ENCODE measurements at places on chromosomes 2 and 18.
A peak's percentile ranks its signal among the peaks of the same experiment; 100 is the strongest.

GRCh38 chr2:50103442-50103841 lies 928.5 kb downstream of the NRXN1 start:
- no peak for DNase-seq

DNA sequence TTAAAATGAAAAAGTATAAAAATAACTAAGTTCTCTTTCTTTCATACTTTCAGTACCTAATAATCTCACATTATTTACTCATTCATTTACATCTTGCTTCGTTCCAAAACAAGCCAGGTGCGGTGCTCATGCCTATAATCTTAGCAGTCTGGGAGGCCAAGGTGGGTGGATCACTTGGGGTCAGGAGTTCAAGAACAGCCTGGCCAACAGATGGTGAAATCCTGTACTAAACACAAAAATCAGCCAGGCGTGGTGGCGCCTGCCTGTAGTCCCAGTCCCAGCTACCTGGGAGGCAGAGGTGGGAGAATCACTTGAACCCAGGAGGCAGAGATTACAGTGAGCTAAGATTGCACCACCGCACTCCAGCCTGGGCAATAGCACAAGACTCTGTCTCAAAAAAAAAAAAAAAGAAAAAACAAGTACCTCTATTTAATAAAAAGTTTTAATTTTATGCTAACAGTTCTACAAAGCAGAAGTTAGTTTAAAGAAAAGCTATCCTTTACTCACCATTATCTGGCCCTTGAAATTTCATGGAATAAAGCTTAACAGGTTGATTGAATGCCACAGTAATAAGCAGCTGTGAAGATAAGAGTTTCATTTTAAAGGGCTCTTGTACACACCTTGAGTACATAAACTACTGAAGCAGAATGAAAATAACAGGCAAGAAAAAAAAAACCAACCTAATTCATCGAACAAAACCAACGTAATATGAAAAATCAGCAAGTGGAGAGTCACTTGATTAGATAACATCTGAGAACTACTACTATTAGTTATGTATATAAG lies 22.5 kb downstream of the TXNL1 start:
- DNase-seq, result peak; percentile 59

GRCh38 chr18:1624612-1625011 lies 719.9 kb downstream of the ADCYAP1 start:
- DNase-seq, result no peak

- DNase-seq, result no peak
These were observed 80.9 kb downstream of the MGAT5 start for GRCh38 chr2:134334542-134335353.

GRCh38 chr2:141927536-141927935 lies 203.3 kb downstream of the LRP1B start:
- no peak for DNase-seq

DNA sequence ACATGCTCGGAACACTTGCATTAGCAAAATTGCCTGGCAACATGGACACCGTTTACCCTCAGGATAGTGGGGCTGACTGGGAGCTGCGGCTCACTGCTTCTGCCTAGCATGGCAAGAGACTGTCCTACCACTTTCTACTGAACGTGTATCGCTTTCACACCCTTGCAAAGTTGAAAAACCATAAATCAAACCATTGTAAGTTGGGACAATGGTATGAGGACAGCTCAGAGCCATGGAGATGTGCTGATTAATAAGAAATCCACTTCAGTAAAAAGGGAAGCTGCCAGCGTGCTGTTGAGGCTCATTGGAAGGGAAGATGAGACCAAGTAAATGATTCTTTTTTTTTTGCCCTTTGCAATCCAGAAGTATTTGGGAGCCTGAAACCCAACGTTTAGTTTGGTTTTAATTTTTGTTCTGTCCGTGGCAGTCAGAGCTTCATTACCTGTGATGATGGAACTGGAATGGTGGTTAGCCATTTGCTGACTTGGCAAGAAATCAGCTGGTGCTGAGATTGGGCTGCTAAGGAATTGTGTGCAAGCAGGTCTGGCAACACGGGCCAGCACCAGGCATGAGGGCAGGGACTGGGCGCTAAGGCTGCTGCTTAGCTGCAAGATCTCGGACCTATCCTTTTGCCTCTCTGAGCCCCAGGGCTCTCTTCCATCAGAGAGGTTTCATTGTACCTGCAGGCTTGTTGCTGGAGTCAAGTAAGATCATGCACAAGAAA lies 75.5 kb upstream of the HS6ST1 start:
- no peak for DNase-seq

- DNase-seq, result no peak
These were observed 24.4 kb downstream of the MLPH start for GRCh38 chr2:237511433-237511832.

GRCh38 chr2:109582928-109583895 lies 30.6 kb downstream of the SEPTIN10 start:
- no peak for DNase-seq

- DNase-seq, result no peak
These were observed 855.1 kb upstream of the ACVR2A start for GRCh38 chr2:146989741-146990140.

DNA sequence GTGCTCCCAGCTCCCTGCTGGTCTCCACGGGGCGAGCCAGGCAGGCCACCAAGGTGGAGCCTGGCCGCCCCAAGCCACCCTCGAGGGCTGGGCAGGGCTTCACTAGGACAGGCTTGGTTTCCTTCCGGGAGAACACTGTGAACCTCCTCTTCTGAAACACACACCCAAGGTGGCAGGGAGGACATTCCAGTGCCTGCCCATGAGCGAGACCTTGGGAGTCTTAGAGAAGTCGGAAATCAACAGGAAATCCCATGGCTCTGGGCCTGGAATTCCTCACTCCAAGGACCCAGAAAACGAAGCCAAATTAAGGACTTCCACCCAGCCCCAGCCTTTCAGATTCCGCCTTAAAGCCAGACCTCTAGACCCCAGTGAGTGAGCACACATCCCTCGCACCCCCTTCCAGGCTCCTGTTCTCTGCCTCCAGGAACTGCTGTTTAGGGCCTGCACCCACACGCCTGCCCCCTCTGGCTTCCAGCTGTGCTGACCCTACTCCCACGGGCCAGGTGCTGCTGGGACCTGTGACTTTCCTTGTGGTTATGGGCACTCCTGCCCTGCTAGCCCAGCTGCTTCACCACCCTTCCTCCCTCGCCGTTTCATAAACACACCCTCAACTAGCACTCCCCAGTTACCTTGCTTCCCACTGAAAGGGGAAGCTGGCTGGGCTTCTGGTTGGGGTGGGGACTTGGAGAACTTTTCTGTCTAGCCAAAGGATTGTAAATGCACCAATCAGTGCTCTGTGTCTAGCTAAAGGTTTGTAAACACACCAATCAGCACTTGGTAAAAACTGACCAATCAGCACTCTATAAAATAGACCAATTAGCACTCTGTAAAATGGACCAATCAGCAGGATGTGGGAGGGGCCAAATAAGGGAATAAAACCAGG lies 13.7 kb downstream of the GPR17 start:
- DNase-seq, result peak; percentile 48

- no peak for DNase-seq
These were observed 64.1 kb downstream of the PTPN4 start for GRCh38 chr2:119823734-119824334.

GRCh38 chr2:15115776-15116175 lies 445.4 kb downstream of the NBAS start:
- no peak for DNase-seq

DNA sequence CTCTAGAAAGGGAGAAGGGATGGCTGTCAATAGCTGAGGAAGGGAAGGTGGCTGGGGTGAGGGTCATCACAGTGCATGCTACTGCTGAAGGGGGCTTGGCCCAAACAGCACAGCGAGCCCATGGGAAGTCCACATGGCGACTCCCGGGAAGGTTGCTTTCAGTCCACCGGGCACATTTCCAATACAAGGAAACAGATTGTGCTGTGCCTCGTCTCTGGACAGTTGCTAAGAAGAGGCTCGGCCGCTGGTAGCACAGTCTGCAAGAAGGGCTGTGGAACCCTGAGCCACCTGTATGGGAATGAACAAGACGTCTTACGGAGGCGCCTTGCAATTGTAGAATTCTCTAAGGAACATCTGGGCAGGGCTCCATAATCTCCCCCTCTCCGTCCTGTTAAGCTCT lies 123.1 kb downstream of the CELF4 start:
- DNase-seq, result no peak
